ENCODE measurements at places on chromosomes 7 and 10.
A peak's percentile ranks its signal among the peaks of the same experiment; 100 is the strongest.

DNA sequence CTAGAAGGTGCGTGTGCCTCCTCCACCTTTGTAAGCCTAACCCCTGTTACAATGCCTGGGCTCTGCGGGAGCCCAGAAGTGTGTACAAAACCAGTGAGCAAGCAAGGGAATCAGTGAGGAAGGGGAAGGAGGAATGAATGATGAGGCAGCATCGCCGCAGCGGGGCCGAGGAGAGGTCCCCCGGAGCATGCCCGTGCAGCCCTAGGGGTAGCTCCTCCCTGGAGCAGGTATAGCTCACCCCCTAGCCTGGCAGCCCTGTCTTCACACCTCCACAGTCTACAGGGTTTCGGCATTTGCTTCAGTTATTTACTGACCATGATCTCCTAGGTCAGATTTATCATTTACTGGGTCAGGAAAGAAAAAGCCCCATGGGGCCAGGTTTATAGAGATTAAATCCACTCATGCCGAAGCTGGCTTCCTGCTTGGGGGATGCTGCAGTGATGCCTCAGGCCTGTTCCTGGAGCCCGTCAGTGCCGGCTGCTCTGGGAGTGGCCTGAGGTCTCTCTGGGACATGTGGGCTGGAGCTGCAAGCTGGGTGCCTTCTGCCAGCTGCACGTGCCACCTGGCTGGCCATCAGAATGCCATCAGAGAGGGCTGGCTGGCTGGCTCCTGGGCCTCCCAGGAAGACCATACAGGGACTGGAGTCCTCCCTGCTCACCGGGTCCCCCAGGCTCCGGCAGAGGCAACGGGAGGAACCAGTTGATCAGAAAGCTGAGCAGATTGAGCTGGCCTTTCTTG lies 138.9 kb downstream of the GRK5 start:
- DNase-seq: no peak

- DNase-seq: peak; percentile 58
Observed at GRCh38 chr7:156156734-156157408, 344.6 kb upstream of the SHH start.

DNA sequence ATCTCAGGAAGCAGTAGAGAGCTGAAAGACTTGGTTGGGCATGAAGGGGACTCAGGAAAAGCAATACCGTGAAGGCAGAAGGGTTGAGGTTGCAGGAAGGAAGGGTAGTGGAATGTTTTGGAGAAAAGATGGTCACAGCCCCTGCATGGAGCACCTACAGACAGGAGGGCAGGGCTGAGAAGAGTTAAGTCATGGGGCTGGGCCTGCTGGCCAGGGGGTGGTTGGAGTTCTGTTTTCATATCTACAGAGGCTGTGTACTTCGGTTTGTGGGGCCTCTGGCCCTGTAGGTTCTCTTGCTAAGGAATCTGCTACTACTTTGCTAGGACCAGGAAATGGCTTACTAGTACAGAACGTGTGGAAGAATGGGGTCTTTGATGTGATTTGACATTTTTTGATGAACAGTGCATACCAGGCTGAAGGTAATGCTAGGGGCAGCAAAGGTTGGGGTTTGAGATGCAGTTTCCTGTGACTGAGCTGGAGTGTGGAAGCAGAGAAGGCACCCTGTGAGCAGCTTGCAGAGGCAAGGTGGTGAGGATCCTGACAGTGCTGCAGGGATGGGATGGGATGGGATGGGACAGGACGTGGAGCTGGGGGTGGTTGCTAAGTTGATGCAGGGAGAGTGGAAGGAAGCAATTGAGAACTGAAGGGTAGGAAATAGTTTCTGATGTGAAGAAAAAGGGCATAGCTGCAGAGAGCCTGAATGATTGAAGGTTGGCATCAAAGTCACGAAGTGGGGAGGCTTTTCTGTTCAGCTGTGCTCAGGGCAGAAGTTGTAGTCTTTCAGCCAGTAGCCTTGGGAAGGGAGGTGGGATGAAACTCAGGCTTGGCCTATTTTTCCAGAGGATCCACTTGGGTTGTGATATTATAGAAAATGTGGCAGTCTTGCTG lies 7.8 kb downstream of the RPS24 start:
- DNase-seq: no peak

DNA sequence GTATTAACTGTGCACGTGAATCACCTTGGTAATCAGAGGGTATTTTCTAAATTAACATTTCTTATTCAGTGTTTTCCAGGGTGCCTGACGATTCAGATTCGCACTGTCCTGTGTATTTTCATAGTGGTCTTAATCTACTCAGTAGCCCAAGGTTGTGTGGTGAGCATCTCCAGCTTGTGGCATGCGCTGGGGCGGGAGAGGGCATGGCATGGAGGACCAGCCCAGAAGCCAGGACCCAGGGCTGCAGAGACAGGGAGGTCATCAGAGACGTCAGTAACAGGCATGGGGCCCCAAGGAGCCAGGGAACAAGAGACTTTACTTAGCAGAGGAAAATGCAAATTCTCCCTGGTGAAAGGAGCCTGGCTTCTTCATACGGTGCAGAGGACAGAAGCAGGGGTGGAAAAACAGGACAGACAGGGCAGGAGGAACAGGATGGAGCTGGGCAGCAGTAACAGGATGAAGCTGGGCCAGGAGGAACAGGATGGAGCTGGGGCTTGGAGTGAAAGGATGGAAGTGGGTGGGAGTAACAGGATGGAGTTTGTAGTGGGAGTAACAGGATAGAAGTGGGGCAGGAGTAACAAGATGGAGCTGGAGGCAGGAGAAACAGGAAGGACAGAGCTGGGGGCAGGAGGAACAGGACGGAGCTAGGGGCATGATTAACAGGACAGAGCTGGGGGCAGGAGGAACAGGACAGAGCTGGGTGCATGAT lies 110.9 kb downstream of the ADCY1 start:
- DNase-seq: no peak

DNA sequence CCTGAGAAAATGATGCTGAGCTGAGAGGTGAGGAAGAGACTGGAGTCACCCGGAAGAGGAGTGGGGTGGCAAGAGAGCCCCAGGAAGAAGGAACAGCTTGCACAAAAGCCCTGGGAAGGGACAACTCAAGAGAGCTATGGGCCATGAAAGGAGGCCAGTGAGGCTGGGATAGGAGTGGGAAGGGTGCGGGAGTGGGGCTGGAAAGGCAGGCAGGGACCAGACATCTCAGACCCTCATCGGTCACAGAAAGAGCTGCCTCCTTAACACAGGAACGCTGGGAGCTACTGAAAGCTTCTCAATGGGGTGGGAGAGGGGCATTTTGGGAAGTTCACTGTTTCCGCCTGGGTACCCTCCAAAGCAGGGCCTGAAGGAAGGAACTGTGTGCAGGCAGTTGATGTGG lies 122.0 kb upstream of the UNC5B start:
- no peak for DNase-seq

DNA sequence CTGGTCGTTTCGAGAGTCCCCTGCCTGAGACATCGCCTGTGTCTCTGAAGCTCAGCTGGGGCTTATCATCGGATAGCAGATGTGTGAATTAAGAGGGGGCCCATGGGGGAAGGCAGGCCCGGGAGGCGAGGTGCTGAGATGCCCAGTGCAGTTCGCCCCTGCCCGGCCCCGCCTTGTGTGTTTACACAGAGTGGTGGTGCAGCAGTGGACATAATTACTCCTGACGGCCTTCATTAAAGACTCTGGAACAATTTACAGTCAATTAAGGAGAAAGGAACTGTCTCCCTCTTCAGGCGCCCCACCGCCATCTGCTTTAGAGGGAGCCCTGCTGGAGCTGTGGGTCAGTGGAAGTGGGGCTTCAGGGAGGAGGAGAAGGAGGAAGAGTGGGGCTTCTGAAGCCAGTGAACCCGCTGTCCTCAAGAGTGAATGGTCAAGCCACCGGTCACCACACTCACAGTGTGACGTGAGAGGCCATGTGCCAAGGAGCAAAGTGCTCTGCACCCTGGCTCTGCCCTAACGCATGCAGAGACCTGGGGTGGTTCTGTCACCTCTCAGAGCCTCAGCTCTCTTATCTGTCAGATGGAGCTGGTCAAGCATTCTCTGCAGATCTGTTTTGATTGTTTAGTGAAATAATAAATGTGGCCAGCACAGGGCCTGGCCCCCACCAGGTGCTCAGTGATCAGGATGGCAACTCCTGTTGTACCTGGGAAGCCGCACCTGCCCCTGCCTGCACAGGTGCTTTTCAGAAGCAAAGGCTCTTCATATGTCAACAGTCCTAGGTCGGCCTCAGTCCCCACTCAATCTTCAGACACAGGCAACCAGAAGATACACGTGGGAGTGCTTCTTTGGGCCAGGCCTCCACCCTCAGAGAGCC lies 65.6 kb downstream of the CDH23 start:
- DNase-seq: no peak

- DNase-seq: no peak
Observed at GRCh38 chr10:99433378-99434020, 3.1 kb upstream of the GOT1 start.

GRCh38 chr7:34087892-34088891 lies 182.9 kb downstream of the BMPER start:
- DNase-seq: peak; percentile 73

- no peak for DNase-seq
Observed at GRCh38 chr7:107961405-107961804, 41.6 kb downstream of the LAMB1 start.

DNA sequence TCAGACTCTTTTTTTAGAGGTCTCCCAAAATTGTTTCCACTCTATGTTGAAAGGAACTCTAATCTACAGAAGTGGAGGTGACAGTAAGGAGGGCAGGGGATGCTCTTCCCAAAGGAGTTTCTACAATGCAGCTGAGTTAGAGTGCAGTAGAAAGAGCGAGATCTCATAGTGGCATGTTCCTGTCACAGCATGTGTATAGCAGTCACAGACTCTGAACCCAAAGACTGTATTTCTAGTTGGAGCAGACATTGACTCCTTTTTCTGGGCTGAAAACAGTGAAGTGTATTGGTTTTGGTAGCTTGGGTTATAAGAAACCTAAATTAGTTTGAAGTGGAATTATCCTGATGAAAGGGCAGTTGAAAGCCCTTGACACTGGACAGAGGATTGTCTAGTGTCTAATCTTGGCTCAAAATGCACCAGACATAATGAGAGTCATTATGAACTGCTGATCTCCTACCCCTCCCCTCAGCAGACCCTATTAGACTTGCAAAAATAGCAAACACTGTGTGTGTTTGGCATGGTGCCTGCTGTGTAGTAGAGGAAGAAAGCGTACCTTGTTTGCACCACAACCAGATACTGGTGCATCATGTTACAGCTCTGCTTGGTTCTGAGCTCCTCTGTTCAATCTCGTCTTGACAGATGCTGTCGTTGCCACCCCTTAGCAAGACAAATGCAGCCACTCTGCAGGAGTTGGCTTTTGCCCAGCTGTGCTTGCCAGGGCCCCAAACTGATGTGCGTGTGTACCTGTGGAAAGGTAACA lies 336.0 kb downstream of the AUTS2 start:
- DNase-seq: no peak

DNA sequence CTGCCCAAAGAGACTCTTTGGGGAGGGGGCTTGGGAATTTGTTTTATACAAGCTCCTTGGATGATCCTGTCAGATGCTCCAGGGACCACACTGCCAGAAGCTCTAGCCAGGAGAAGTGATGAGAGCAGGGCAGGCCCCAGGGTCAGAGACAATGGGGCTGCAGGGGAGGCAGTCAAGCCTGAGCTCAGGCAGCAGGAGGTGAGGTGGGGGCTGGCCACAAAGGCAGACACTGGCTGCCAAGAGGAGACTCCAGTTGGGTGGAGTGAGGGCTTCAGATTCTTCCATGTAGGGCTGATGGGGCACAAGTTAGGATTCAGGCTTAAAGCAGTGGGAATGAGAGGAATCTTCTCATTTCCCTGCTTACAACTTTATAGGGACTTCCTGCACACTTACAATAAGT lies 35.6 kb upstream of the LOXL4 start:
- DNase-seq: no peak

- peak; percentile 36 for DNase-seq
Observed at GRCh38 chr10:10891124-10892082, 126.3 kb upstream of the CELF2 start.

DNA sequence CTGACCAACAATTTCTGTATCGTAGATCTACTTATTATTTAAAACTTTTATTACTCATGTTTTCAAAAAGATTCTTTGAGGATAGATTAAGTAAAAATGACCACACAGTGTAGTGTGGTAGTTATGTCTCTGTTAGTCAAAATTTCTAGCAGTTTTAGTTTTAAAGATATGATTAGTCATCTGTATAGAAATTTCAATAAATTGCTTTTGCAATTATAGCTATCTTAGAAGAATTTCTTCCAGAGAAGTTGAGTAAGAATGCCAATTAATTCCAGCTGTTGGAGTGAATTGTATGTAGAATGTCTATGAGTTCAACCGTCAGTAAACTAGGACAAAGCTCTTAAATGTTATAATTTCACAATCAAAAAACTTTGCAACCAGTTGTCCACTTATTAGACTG lies 229.7 kb downstream of the CDK14 start:
- DNase-seq: no peak

GRCh38 chr10:10780746-10781145 lies 236.9 kb upstream of the CELF2 start:
- DNase-seq: no peak

DNA sequence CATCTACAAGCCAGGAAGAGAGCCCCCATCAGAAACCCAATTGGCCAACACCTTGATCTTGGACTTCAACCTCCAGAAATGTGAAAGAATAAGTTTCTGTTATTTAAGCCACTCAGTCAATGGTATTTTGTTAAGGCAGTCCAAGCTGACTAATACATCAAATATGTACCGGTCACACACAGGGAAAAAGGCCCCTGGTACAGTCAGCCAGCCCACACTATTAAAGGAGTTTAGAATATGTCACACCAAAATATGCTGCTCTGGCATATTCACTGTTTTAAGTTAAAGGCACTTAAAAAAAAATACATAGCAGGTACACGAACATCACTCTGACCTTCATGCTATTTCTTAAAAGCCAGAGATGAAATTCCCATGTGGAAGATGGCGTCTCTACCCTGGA lies 15.2 kb upstream of the CDCA7L start:
- DNase-seq: no peak

DNA sequence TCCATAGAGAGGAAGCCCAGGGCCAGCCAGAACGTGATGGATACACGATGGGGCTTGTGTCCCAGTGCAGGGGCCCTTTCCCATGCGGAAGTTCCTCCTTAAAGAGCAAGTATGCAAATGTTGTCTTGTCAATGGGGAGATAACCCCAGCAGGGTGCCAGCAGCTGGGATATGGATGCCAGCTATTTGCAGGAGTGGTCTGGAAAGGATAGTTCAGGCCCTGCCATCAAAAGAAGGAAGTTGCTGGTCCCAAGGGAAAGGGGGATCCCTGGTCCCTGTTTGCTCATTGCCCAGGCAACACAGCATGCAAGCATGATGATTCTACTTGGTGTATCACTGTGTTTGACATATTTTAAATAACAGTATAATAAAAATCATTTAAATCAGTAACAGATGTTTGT lies 73.1 kb upstream of the HECW1 start:
- peak; percentile 34 for DNase-seq
